Fibroblast of lung (primary cell): ENCODE measurements at places on chromosomes 3 and 15. TPM values are rescaled to one million over a fixed set of nuclear protein-coding genes. Genes with fewer than 3 reads are reported as not detected.

Gene BBS4
- 18.7 and 27.9 TPM in 2 replicates for total RNA-seq

Gene ATP8B4
- total RNA-seq = 7.4 and 19.5 TPM in 2 replicates

Gene ATP2B2
- total RNA-seq = not detected in 2 replicates

Gene ELP6
- total RNA-seq = 20.0 and 35.2 TPM in 2 replicates

Gene PLS1
- total RNA-seq = 0.51 and 0.83 TPM in 2 replicates
